Cardiac muscle cell (in vitro differentiated cells and primary cell): ENCODE measurements at places on chromosomes 1 and 21. TPM values are rescaled to one million over a fixed set of nuclear protein-coding genes. Genes with fewer than 3 reads are reported as not detected.
A peak's percentile ranks its signal among the peaks of the same experiment; 100 is the strongest.

The FCRLB gene
- 2.9 and 3.0 TPM in 2 replicates for total RNA-seq

The S100A3 gene
- total RNA-seq = 1.8 TPM in 1 of 2 replicates, not detected in the other

GRCh38 chr1:33182896-33183295, 1.1 kb upstream of the TRIM62 start:
- H3K4me3 ChIP-seq = no peak overlapping the region
- no peaks in the 10 kb centered on the region for H3K27me3 ChIP-seq
- no peak overlapping the region for H3K27ac ChIP-seq
- H3K36me3 ChIP-seq = no peaks in the 10 kb centered on the region
- no peak for DNase-seq

DNA sequence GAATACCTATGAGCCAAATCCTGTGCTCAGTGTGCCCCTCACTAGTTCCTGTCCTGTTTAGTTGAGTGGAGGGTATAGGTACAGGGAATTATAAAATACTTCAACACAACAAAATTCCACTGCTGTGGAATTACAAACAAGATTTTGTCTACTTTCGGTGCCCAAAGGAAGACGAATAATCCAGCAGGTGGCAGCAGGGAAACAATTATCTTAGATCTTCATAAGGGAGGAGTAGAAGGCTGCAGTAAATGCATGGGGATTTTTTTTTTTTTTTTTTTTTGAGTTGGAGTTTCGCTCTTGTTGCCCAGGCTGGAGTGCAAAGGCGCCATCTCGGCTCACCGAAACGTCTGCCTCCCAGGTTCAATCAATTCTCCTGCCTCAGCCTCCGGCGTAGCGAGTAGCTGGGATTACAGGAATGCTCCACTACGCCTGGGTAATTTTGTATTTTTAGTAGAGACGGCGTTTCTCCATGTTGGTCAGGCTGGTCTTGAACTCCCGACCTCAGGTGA, 2.0 kb upstream of the PIP5K1A start:
- H3K4me3 ChIP-seq = no peak overlapping the region
- DNase-seq = peak; percentile 75
- no peaks in the 10 kb centered on the region for H3K36me3 ChIP-seq
- peaks cover 6% of the 10 kb centered on the region for H3K4me1 ChIP-seq

DNA sequence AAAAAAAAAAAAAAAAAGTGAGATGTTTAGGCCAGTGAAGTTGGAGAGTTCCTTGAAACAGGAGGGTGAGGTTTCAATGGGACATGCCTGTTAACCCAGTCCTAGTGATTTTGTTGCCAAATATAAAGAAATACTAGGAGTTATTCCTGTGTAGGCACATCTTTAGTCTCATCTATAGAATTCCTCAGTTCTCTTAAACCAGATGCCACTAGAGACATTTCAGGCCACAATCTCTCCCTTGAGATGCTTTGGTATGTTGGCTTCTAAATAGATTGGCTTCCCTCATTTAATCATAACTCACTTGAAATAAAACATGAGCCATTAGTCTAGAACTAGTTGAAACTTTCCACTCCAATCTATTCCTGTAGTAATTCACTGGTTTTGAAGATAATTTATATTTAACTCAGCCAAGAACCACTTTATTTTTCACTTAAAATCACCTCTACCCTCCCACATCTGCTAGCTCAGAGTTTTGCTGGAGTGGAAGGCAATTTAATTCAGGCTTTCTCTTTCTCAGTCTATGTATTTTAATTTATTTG, 29.8 kb downstream of the GPR137B start:
- H3K36me3 ChIP-seq = no peaks in the 10 kb centered on the region
- no peaks in the 10 kb centered on the region for H3K27me3 ChIP-seq
- no peaks in the 10 kb centered on the region for H3K4me1 ChIP-seq
- no peak overlapping the region for H3K27ac ChIP-seq
- H3K4me3 ChIP-seq = no peak overlapping the region
- peak; percentile 10 for DNase-seq

DNA sequence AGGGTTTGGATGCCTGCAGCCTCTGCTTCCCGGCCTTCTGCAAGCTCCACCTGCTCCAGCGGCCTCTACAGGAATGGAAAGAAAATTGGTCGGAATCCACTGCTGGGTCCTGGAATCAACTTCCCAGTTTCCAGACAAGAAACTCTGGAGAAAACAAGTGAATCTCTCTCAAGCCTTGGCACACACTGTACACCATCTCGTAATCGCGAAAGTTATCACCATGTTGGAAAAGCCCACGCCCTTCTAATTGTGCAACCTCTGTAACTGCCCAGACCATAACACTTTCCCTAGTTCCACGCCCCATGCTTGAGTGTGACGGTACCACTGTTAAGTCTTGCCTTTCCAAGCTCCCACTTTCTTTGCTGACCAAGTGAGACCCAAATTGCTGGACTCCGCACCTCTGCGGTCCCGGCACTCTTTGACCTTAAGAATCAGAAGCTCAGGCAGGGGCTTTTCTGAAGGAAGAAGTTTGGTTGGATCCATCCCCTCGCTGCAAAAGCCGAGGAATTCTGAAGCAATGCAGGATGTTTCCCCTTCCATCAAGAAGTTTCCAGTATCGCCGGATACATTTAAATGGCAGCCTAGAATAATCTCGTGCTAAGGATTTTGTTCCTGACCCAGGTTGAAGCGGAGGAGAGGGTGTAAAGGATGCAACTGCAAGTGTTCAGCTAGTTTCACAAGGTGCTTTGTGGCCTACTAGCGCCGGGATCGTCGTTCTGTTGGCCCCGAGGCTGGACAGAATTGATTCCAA, 6.2 kb downstream of the NR5A2 start:
- H3K36me3 ChIP-seq = no peaks in the 10 kb centered on the region
- peaks cover 100% of the 10 kb centered on the region for H3K27me3 ChIP-seq
- peaks cover 6% of the 10 kb centered on the region for H3K4me1 ChIP-seq
